ENCODE measurements at places on chromosomes 2 and 18.
A peak's percentile ranks its signal among the peaks of the same experiment; 100 is the strongest.

DNA sequence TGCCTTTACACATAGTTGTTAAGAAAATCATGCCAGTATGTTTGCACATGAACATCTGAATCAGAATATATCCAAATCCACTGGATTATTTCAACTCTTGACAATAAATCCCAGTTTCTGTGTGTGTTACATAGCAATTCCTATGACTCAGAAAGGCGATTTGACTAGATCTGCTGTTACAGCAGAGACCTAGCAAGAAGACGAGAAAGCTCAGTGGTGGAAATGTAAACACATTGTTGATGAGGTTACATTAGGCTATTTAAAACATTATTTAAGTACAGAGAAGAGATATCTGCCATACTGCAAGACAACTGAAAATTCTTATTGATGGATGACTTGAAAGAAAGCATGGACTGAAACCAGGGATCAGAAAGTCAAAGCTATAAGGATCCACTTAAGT, 73.0 kb upstream of the SMIM21 start:
- DNase-seq: no peak

DNA sequence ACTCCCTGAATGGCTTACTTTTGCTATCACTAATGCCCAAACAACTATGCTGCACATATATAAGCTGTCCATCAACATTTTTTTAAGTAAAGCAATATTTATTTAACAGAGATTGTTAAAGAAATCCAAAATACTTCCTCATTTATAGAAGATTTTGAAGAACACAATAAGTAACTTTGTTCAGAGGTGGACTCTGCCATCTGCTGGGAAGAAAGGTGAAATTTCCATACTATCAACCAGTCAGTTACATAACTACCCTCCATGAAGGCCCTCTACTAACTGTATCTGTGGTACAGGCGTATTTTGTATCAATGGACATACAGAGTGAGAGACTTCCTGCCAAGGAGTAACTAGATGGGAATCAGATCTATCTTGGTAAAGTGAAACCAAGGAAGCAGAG, 106.0 kb downstream of the DTNB start:
- no peak for DNase-seq

DNA sequence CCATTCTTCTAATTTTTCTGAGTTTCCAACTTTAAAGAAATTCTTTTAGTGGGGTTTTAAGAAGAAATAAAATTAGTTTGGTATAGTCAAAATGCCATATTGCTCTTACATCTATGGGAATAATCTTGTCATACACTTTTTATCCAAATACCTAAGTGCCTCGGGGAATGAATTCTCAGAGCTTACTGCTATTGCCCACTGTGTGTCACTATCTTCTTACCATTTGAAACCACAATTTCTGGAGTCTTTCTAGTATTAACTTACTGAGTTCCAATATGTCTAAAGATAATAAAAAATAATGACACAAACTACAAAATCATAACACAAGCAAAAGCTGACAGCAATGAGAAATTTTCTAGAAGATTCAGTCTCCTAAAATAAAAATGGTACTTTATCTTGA, 23.7 kb upstream of the DNAH6 start:
- no peak for DNase-seq

DNA sequence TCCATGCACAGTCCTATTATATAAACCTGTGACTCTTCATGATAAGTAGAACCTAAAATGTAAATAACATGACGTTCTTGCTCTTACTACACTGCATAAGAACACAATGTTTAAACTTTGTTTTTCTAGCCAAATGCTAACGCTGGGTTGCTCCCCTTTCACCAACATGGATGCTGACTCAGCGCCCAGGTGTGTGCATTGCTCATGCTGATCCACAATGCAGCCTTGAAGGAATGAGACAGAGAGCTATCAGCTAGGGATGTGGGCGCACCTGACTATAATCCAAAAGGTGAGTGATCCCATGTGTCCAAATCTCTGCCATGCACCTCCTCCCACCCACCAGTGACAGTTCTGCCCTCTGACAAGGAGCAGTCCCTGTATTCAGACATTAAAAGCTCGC, 235.0 kb downstream of the IRS1 start:
- no peak for DNase-seq

DNA sequence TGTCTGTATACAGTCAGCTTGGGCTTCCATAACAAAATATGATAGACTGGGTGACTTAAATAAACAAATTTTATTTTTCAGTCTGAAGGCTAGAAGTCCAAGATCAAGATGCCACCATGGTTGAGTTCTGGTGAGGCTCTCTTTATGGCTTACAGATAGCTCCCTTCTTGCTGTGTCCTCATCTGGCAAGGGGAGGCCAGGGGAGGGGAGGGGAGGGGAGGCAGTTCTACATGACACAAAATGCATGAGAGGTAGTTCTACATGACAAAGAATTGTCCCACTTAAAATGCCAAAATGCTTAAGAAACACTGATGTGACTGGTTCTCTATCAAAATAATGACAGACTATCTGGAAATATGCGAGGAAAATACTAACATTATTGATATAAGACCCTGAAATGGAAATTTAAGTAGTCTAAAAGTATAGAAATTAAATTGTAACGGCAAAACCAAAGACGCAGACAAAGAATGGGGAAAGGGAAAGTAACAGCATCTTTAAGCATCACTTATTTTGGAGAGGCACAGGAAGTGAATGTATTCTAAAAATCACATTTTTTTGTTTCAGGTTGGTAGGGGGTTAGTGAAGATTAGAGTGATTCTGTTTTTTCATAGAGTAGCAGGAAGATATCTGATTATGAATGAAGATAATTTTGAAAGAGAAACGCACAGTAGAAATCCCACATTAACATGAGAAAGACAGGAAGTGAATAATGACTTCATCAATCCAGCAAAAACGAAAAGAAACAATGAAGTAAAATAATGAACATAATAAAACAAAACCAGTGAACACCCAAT, 131.4 kb downstream of the STRN start:
- DNase-seq: no peak

DNA sequence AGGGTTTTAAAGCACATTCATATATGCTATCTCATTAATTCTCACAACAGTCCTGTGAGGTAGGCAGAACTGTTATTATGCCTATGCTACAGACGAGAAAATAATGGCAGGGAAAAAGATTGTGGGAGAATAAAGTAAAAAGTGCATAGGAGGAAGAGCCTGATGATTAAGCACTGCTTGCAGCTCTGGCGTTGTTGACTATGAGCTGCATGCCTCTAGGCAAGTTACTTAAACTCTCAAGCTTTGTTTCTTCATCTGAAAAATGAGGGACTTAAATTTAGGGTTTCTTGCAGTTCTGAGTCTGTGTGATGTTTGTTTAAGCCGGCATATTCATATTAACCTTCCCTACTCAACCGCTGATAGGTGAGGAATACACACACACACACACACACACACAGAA, 51.6 kb upstream of the RAPH1 start:
- no peak for DNase-seq

DNA sequence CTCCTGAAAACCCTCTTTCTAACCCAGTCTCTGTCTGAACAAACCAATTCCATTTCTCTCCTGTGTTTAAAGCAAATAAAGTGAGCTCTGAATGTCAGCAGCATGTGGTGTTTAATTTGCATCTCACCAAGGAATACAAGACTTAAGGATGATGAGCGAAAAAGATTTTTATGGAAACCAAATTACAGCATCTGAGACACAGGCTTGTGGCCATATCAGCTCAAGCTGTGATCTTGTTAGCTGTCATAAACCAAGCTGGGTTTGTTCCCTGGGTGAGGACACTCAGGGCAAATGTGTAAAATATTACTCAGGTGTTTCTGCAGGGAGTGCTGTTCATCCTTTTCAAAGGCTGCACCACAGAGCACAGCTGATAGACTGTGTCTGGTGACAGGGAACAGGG, 129.3 kb upstream of the REV1 start:
- DNase-seq: no peak

GRCh38 chr2:157898591-157898996, 22.5 kb upstream of the ACVR1 start:
- no peak for DNase-seq

DNA sequence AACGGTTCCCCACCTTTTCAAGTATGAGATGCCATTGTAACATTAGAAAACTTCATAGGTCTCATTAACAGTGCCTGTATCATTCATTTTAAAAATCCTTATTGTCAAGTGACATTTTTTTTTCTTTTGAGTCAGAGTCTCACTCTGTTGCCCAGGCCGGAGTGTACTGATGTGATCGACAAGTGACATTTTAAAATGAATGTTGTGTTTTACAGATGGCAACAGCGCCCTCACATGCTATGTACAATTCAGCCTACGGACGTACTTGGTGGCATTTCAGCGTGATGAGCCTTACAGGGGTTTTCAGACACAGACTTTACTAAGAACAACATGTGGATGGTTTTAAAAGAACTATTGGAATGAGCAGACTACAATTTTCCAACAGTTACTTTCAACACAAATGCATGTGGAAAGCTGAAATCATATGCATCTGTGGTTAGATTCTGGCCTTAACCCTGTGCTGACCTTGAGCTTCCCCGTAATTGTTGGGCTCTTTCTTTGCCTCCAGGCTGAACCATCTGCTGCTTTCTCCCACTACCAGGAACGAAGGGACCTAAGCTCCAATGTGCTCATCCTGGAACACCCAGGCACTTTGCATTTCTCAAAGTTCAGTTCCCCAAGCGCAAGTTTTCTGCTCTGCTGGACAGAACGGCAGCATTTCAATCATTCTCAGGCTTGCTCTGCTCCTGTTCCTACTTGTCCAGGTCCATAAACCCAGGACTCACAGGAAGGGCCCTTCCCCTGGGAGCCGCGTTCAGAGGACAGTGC, 119.9 kb upstream of the NDUFV2 start:
- peak; percentile 62 for DNase-seq

DNA sequence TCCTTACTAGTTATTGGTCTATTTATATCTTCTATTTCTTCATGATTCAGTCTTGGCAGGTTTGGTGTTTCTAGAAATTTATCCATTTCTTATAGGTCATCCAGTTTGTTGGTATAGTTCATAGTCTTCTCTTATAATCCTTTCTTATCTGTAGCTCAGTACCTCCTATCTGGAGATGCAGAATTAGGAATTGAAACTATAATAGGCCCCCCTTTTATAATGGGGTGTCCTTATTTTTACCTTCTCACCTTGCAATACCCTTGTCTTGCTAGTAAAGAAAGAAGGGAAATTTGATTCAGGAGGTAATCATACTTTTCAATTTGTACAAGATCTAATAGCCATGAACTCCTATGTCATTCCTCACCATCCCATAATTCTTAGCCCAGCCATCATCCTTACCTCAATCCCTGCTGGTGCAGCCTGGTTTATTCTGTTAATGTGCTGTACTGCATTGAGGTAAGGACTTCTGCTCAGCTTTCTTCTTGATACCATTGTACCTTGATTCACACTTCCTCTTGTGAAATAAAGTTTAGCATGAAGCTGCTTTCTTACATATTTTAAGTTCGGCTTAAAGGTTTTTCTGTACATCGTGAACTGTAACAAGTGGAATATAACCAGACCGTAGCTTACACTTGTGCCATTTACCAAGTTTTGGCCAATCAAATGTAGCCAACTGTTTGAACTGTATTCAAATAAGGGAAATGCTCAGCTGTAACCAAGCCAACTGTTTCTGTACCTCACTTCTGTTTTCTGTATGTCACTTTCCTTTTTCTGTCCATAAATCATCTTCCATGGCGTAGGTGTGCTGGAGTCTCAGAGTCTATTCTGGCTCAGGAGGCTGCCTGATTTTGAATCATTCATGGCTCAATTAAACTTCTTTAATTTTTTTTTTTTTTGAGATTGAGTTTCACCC, 40.1 kb upstream of the PTH2R start:
- no peak for DNase-seq

DNA sequence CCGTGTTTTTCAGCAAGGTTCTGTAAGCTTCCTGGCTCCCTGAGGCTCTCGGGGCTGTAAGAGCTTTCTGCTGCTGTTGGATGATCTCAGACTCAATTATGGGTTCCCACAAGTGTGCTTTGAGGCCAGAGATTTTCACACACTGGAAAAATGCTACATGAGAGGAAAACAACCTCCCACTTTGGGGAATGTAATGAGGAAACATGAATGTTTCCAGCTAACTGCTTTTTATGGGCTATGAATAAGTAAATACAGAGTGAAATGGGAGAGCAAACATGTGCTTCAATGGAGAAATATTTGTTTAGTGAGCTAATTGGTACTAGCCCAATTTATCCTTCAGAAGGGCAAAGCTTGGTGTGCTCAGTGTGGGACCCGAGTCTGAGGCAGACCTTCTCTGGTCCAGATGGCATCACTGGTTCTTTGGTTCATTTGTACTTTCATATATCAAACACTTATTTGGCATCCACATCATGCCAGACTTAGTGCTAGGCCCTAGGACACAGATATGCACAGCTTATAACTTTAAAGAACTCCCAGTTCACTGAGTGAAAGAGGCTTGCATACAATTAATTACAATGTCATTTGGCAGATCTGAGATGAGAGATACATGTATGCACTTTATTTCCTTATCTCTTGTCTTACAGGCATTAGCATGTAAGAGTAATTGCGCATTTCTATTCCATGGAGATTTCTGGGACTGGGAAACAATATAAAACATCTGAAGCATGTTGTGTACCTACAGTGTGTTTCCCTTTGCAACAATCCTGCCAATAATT, 248.8 kb downstream of the RDH14 start:
- DNase-seq: peak; percentile 34

DNA sequence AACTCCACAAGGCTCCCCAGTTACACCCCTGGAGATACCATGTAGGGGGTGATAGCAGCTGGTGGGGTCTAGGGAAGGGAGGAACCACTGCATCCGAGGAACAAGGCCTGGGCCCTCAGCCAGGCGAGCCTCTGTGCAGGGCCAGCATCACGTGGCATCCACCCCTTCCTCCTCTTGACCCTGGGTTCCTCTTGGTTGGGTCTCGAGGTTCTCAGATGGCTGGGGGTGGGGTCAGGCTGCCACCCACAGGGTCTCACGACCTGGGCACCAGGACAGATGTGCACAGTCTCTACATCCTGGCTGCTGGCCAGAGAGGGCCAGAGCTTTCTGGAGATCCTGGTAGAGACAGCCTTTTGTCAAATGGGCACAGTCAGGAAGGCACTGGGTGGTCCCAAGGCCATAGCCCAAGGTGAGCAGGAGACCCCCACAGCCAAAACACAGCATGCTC, 10.4 kb downstream of the HS6ST1 start:
- DNase-seq: peak; percentile 25

DNA sequence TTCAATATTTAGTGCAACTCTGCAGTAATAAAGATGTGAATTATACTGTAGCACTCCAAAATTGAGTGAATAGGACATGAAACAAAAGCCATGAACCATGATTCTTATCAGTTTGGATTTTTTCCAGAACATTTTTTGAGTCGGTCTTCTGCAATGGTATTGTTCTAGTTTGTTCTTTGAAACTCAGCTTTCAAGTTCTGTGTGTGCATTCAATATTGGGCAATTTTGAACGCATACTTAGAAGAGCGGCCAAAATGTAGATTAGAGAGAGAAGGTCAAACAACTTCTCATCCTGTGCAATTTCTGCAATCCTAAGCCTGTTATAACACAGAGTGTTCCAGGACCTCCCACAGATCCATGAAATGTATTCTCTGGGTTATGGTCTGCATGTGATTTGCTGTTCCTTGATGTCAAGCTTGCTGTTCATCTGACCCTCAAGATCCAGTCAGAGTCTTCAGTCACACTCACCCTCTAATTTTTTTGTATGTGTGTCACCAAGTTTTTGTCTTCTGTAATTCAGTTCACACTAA, 48.3 kb downstream of the TSPYL6 start:
- no peak for DNase-seq

- peak; percentile 63 for DNase-seq
Measured at GRCh38 chr2:203804070-203804469, 63.5 kb upstream of the CTLA4 start.
